ENCODE measurements at places on chromosomes 2 and 18.

GRCh38 chr2:88245109-88245508 lies 75.0 kb downstream of the THNSL2 start:
- DNase-seq = no peak

DNA sequence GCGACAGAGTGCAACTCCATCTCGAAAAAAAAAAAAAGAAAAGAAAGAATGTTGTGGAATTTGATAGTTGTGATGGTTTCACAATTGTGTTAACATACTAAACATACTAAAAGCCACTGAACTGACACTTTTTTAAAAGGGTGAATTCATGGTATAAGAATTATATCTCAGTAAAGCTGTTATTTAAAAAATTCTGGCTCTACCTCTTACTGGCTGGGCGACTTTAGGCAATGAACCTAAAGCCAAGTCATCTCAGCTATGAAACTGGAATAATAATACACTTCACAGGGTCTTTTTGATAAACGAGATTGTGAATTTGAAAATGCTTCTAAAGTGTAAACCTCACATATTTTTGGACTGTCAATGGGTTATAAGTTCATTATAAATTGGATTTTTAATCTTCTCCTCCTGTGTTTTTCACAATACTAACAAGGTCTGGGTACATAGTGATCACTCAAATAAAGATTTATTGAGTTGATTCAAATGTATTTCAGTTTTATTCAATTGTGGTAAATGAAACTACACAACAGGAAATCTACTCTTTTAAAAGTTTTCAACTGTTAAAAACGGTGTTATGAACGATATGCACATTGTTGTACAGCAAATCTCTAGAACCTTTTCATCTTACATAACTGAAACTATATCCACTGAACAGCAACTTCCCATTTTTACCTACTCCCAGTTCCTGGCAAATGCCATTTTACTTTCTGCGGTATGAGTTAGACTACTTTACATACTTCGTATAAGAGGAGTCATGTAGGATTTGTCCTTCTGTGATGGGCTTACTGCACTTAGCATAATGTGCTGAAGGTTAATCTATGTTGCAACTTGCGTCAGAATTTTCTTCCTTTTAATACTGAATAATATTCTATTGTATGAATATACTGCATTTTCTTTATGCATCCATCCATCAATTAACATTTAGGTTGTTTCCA lies 43.0 kb upstream of the GTF2A1L start:
- DNase-seq = no peak

GRCh38 chr2:207479198-207479785 lies 50.5 kb upstream of the CREB1 start:
- no peak for DNase-seq

DNA sequence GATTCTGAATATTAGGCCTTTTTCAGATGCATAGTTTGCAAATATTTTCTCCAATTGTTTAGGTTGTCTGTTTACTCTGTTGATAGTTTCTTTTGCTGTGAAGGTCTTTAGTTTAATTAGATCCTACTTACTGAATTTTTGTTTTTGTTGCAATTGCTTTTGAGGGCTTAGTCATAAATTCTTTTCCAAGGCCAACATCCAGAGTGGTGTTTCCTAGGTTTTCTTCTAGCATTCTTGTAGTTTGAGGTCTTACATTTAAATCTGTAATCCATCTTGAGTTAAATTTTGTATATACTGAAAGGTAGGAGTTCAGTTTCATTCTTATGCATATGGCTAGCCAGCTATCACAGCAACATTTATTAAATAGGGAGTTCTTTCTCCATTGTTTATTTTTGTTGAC lies 404.8 kb downstream of the LNPK start:
- no peak for DNase-seq

- DNase-seq = no peak
Measured at GRCh38 chr2:126482582-126483464, 173.1 kb upstream of the GYPC start.

GRCh38 chr2:117968722-117969121 lies 45.1 kb downstream of the CCDC93 start:
- DNase-seq = no peak
